ENCODE measurements at places on chromosomes 7 and 10.

- DNase-seq, result no peak
These were observed 1.5 kb upstream of the CHCHD1 start for GRCh38 chr10:73780301-73780700.

DNA sequence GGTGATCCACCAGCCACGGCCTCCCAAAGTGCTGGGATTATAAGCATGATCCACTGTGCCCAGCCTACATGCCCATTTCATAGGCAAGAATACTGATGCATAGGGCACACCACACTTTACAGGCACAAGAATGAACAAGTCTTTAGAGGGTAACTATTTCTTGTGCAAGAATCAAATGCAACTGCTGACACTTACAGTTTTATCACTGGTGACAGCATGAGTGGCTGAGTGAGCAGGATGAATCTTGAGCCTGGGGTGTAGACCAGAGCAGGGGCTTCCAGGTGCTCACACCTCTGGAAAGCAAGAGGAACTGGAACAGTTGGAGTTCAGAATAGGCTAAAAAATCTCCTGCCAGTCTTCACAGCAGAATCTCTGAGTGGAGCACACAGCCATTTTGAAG is 287.5 kb downstream of the KCNMA1 start:
- no peak for DNase-seq

GRCh38 chr10:44974082-44974627 is 4.5 kb downstream of the DEPP1 start:
- no peak for DNase-seq

DNA sequence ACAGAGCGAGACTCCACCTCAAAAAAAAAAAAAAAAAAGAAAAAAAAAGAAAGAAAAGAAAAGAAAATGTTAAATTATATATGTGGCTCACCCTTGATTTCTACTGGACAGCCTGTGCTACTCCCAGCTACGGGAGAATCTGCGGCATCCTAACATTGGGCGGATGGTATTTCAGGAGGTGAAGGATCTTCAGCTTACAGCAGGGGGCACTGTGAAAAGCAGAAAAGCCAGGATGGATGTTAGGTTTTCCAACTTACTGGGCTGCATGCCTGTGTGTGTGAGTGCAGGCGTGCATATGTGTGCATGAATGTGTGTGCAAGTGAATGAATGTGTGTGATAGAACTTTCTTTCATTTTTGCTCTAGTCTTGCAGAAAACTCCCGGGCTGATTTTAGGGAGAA is 1066.5 kb downstream of the TYW1 start:
- DNase-seq, result no peak

DNA sequence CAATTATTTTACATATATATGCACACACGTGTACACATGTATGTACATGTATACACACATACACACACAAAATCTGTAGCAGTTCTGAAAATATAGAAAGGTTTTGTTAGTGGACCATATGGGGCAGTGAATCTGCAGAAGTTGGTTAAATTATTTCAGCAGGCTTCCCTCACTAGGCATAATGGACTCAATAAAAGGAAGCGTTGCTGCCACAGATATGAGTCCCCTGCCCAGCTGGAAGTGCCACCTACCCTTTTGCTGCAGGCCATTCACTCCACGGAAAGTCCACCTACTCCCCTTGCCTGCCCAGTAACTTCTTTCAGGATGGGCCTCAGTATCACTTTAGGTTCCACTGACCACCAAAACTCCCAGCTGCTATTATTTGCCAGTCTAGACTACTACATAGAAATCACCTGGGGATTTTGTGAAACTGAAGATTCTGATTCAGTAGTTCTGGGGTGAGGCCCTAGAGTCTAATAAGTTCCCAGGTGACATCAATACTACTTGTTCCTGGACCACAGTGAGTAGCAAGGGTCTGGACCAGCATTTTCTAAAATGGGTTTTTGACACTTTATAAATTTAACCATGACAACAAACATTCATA is 29.3 kb upstream of the CROT start:
- DNase-seq, result no peak

DNA sequence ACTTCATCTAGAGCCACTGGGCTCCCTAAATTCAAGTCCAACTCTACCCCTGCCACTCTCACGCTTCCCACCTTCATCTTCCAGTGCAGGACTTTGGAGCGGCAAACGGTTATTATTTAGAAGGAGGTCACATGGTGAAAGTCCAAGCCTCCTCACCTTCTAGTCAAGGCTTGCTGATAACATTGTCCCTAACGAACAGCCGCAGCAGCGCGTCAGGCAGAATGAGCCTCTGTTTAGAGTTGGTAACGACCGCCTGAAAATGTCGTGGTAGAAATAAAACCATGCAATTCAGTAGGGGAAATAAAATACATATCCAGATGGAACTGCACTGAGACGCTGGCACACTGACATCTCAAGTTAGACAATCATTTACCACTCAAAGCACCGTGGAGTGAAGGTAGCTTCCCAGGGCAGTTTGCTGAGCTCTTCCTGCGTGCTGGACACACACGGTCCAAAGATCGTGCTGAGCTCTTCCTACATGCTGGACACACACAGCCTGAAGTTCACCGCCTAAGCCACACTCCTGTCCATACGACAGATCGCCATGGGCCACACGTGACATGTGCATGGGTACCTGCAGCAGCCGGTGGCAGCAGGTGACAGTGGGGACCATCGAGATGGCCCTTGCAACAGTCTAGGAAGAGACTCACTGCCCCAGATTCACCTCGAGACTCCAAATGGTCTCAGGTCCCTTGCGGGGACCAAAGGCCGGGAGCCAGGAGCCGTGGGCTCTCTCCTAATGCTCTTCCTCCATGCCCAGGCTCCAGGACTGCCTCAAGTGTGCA is 323.5 kb downstream of the PTPRN2 start:
- no peak for DNase-seq
